ENCODE measurements at places on chromosomes 7 and 10. TPM values are rescaled to one million over a fixed set of nuclear protein-coding genes. Genes with fewer than 3 reads are reported as not detected.

The TEX47 gene
- not detected for total RNA-seq

- no peaks in the 10 kb centered on the region for H3K27me3 ChIP-seq
- H3K36me3 ChIP-seq, result no peaks in the 10 kb centered on the region
- no peaks in the 10 kb centered on the region for H3K4me1 ChIP-seq
- no peak for DNase-seq
- no peak overlapping the region for H3K4me3 ChIP-seq
Measured at GRCh38 chr10:122310311-122311050, 39.4 kb downstream of the BTBD16 start.

DNA sequence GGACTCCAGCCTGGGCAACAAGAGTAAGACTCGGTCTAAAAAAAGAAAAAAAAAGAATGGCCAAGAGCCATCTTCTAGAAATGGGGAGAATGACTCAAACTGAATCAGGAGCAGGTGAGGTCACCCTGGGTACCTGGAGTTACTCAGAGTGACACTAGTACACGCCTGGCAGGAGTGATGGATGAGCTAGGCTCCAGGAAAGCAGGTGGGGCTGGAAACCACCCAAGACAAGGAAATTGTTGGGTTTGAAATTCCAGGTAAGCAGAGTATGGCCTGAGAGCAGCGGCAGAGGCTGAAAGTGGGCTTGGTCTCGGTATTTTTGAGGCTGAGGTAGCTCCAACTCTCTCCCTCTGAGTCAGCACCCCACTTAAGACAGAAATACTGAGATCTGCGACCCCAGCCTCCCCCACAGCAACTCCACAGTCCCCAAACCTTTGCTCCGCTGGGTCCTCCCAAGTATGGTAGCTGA lies 18.5 kb downstream of the DDIT4 start:
- H3K27me3 ChIP-seq, result no peaks in the 10 kb centered on the region
- no peak overlapping the region for H3K4me3 ChIP-seq
- H3K36me3 ChIP-seq, result no peaks in the 10 kb centered on the region
- no peaks in the 10 kb centered on the region for H3K4me1 ChIP-seq
- no peak for DNase-seq
- no peak overlapping the region for H3K27ac ChIP-seq

DNA sequence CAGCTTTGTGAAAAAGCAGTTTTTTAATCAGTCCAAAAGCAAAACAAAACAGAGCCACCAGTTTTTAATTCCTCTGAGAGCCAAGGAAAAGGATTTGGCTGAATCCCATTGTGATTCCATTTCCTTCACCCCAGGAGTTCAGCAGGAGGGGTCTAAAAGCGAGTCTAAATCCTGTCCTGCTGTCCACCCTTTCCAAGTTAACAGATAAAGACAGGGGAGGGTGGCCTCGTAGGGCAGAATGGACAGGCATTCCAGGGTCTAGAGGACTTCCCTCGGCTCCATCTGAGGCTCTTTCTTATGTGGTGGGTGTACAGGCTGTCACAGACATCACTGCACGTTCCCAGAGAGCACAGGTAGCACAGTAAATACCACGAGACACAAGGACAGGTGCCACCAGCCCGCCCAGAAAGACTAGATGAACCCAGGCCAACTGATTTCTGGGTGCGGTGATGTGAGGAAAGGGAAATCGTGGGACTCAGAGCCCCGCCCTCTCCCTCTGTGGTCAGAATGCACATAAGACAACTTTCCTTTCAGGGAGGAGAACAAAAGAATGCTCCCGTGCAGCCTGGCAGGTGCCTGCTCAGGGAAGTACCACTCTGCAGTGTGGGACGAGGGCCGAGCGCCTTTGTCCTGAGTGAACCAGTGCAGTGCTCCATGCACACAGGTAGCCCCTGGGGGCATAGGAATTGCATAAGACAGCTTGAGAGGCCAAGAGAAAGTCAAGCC lies 119.7 kb downstream of the ABLIM1 start:
- H3K36me3 ChIP-seq, result no peaks in the 10 kb centered on the region
- H3K27ac ChIP-seq, result no peak overlapping the region
- no peaks in the 10 kb centered on the region for H3K27me3 ChIP-seq
- no peak overlapping the region for H3K4me3 ChIP-seq
- DNase-seq, result no peak

DNA sequence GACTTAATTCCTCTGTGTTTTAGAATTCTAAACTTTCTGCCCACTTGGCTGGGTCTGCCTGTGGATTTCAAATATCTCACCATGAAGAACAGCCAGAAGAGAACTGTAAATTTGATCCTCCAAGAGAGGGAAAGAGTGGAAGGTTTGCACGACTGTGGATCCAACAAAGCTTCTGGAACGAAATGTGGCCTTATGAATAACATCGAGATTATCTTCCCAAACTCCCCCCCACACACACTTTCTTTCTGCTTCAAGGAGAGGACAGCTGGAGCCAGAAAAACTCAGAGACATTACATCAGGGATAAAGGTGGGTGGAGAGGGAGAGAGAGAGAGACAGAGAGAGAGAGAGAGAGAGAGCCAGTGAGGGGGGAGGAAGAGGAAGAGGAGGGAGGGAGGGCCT lies 570.1 kb upstream of the MGMT start:
- H3K36me3 ChIP-seq, result no peaks in the 10 kb centered on the region
- no peak overlapping the region for H3K27ac ChIP-seq
- H3K4me1 ChIP-seq, result no peaks in the 10 kb centered on the region
- no peak for DNase-seq
- no peaks in the 10 kb centered on the region for H3K27me3 ChIP-seq
- H3K4me3 ChIP-seq, result no peak overlapping the region

DNA sequence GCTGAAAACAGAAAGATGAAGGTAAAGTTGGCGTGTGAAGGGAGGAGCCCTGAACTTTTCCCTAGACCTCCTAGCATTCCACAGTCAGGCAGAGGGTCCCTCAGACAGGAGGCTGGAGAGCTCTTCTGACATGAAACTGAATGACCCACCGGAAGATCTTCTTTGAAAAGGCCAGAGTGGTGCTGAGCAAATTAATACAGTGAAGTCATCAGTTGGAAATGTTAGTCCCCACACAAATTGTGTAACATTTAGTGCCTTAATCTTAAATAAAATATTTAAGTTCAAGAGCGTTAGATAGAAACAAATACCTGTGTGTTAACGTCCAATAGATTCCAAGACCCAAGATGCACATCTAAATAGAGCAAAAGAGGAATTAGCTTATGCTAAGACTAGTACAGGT lies 49.0 kb upstream of the WNT16 start:
- DNase-seq, result no peak
- no peaks in the 10 kb centered on the region for H3K4me1 ChIP-seq
- H3K4me3 ChIP-seq, result no peak overlapping the region
- no peak overlapping the region for H3K27ac ChIP-seq
- H3K27me3 ChIP-seq, result no peaks in the 10 kb centered on the region

All from aorta (tissue), 5 donors.